ENCODE measurements at places on chromosomes 12 and 14. TPM values are rescaled to one million over a fixed set of nuclear protein-coding genes. Genes with fewer than 3 reads are reported as not detected.

DNA sequence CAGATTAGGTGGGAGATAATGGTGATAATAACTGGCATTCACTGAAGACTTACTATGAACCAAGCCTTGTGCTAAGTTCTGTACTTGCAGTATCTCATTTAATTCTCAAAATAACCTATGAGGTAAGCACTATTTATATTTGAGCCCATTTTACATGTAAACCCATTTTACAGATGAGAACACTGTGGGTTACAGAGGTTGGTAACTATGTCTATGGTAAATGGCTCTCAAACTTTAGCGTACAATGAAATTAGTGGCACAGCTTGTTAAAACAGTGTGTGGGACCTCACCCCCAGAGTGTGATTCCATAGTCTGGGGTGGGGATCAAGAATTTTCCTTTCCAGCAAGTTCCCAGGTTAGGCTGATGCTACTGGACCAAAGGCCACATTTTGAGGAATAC, 22.2 kb upstream of the JPH4 start:
- no peak for DNase-seq

SLC7A7 gene
- 5.8 TPM for total RNA-seq

ITGB7 gene
- 0.76 TPM for total RNA-seq

DNA sequence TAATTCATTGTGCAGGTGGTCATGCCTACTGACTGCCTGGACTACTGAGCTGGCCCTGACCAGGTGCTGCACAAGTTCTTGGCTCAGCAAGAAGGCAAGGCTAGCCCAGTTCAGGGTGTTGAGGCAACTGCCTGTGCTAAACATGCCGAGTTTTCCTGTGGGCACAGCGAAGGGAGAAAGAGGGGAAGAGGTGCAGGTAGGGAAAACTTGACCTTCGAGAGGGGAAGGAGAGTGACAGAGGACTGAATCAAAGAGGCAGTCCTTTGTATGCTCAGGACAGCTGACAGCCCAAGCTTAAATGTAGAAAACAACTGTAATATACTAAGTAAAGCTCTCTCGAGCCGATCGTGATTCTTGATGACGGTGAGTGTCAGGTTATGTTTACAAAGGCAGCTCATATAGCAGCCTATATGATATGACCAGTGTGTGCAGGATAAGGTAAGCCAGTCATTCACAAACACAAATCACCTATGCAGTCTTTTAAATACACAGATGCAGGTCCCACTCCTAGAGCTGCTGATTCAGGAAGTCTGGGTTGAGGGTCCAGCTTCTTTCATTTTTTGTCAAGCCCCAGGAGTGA, 2.6 kb downstream of the IRAK3 start:
- DNase-seq, result no peak

GRCh38 chr12:12070674-12071656, at the start of gene BCL2L14:
TSS of gene BCL2L14 (plus strand) at chr12:12070939. CDS start at chr12:12079306, 8,367 bp downstream.
- DNase-seq, result no peak

REP15 gene
- 8.2 TPM for total RNA-seq

DNA sequence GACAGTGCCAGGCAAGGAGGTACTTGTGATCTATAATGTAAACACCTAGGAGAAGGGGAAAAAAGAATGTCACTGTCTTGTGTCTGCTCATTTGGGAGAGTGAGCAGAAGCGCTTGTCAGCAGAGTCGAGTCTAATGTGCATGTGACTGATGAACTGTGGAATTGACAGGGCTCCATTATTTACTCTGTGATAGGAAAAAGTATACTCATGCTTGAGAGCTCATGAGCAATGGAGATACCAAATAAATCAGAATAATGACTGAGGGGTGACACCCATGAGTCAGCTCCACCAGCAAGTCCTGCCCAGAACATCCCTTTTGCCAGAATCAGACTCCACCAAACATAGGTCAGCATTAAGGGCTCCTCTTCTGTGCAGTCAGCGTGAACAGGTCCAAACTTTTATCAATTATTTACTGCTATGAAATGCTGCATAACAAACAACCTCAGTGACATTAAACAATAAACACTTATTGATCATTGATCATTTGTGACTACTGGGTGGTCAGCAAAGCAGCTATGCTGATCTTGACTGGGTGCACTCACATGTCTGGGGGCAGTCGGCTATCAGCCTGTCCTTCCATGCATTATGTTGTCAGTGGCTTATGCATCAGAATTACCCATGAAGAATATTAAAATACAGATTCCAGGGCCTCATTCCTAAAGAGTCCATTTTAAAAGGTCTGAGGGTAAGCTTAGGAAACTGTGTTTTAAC, 29.2 kb upstream of the WSCD2 start:
- DNase-seq, result no peak

SYCP3 gene
- total RNA-seq, result not detected

- DNase-seq, result no peak
Observed at GRCh38 chr12:95460105-95460504, 13.8 kb upstream of the METAP2 start.

GRCh38 chr12:78036874-78037273, 206.2 kb downstream of the NAV3 start:
- DNase-seq, result peak; percentile 32

- no peak for DNase-seq
Observed at GRCh38 chr12:67989184-67989920, at the start of gene IFNG-AS1. TSS of gene IFNG-AS1 (plus strand) at chr12:67989447.

KCNC2 gene
- not detected for total RNA-seq

GRCh38 chr14:65495196-65495595, 82.7 kb downstream of the FUT8 start:
- no peak for DNase-seq

DNA sequence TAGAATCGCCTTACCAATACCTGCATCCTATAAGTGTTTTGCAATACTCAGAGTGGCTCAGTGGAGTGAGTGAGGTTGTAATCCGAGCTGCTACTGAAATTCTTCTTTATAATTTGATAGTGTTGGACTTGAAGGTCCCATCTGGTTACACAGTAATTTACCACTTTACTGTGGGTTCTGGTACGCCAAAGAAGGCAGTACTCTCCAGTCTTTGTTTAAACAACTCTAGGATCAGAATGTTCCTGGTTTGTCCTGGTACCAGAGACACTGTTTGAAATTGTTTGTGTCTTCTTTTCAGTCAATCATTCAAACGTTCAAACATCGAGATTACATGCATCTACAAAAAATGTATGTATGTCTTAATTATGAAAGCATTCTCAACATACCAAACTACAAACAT, 51.3 kb upstream of the AMN1 start:
- no peak for DNase-seq

DNA sequence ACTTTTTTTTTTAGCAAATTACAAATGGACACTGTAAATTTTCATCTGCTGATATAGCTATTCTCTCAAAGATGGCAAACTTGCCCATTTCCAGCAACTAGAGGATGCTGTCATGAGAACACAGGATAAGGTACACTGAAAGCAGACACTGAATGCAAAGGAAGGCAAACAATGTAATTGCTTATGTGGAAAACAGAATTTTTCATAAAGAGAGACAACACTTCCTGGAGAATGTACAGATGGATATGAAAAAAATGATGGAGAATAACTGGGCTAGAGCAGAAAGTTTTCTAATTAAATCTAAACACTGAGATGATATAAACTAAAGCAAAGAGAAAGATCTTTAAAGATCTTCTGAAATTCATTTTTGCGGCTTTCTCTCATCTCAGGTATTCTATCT, 581 bp downstream of the CD69 start:
- no peak for DNase-seq

CLEC9A gene
- not detected for total RNA-seq

GRCh38 chr12:51852404-51853137, 4.1 kb upstream of the FIGNL2 start:
- DNase-seq, result no peak

DNA sequence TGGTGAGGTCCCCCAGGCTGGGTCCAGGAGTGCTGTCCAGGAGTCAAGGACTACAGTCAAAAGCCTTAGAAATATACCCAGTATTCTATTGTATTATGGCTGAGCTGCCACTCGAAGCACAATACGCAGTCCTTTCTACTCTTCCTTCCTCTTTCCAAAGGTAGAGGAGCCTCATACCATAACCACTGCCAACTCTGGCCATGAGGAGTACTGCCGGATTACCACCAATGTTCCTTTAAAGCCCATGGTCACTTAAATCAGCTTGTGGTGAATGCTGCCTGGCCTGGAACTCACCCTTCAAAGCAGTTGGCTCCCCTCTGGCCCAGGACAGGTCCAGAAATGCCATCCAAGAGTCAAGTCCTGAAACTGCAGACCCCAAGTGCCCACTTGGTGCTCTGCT, 425.4 kb downstream of the SLC16A7 start:
- no peak for DNase-seq

NTS gene
- total RNA-seq, result not detected

RNU4-1 gene
- total RNA-seq, result 1,499 TPM

GRCh38 chr14:37143475-37143874, 28.9 kb downstream of the SLC25A21 start:
- no peak for DNase-seq

BDKRB1 gene
- not detected for total RNA-seq

DNA sequence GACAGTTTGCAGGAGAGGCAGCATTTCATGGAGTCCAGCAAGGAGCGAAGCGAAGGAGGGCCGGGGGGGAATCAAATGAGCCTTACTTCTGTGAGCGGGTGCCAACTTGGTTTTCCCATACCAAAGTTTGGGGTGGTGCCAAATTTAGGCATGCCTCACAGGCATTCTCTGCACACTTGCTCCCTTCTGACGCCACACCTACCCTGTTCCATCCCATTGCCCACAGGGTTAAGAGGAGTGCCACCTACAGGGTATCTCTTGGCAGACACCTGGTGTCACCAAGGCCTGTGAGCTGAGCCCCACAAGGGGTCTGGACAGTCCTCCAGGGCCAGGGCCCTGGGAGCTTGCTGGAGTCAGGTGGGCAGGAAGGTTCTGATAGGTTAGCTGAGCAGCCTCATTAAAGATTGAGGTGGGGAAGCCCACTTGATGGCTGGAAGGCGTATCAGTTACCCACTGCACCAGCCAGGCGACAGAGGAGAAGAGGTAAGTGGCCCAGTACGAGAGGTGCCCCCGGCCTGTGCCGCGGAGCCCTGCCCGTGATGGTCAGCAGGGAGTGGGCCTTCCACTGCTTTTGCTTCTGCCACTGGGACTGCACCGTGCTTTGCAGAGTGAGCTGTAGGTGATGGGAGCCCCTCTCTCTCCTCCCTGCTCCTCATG, 45.2 kb downstream of the DEGS2 start:
- no peak for DNase-seq

BATF gene
- total RNA-seq, result 0.84 TPM

DNA sequence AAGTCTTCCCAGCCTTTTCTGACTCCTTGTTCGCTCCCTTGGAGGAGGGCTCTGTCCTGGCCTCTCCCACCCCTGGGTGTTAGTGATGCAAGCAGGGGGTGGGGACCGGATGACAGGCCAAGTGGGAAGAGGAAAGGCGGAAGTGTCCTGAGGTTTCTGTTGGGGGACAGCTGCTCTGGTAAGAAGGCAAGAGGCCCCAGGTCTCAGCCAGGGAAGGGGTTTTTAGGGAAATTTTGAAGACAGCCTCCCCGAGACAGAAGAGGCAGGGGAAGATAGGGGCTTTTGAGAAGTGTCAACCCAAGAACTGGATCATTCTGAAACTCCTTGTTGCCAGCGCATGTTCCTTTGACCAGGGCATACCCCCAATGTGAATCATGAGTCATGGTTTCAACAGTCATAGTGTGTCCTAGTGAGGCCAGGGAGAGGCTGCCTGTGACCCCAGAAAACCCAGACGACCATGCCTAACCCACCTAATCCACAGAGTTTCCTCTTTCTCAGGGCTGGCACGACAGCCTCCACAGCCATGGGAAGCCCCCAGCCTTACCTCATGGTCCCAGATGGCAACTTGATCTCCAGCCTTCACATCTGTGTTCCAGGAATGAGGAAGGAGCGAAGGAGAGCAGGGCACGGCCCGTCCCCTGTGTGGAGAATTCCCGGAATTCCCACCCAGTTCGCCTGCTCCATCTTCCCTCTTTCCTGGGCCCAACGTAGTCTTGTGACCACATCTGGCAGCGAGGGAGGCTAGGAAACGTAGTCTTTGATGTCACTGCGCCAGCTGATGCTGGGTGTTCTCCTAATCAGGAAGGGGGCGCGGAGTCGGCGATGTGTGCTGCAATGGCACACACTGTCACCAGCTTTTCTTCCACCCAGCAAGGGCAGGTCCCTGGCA, 4.9 kb upstream of the GPR132 start:
- peak; percentile 74 for DNase-seq

- DNase-seq, result no peak
Observed at GRCh38 chr12:30533558-30534265, 162.0 kb downstream of the IPO8 start.

CAPS2 gene
- 11.4 TPM for total RNA-seq

GRCh38 chr12:81416571-81416970, 338.7 kb downstream of the ACSS3 start:
- no peak for DNase-seq

SERPINA9 gene
- total RNA-seq, result not detected

DNA sequence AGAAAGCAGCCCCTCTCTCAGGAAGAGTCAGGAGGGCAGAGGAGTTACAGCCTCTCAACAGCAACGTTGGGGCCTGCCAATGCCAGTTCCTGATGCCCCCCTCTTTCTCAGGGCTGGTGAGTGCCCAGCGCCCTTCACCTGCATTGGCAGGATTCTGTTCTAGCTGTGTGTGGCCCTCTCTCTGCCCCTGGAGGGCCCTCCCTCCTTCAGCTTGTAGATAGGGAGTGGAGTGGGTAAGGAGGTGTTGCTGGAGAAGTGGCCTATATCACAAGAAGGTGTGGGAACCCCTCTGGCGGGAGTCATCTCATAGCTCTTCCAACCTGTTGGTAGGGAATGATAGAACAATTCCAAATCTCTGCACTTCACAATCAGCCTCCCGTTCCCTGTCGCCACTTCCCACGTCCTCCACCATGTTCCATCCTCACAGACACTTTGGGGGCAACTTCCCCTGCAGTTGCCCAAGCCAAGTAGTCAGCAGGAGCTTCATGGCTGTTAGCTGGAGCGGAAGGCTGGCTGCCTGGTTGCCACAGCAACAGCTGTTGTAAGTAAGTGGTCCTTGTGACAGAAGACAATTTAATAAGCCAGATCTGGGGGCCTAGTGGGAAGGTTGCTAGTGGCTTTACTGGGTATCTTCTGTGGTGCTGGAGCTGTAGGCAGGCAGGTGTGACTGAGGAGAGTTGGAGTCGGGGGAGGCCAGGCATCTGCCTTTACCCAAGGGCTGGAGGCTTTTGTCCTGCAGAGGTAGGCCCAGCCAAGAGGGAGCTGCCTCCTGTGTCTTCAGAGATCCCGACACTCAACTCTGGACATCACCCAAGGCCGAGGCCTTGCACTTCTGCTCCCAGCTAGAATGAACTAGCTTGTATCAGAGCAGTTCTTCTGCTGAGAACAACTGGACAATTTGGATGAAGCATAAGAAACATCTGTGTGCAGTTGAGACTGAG, 38.4 kb downstream of the GALNT16 start:
- no peak for DNase-seq

DNA sequence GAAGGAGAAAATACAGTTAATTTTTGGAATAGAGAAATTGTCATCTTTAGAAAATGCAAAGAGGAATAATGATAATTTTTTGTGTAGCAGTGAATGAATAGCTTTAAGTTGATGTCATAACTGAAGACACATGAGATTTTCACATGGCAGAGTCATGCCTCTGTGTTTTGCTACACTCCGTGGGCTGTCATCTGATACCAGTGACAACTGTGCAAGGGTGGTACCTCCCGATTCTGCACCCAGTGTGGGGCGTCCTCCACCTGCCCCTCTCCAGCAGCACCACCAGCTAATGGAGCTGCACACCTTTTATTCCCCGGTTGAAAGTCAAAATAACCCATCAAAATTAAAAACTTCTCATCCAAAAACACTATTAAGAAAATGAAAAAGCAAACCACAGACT, 47.2 kb downstream of the ANKRD9 start:
- no peak for DNase-seq

KRT71 gene
- not detected for total RNA-seq

- no peak for DNase-seq
Observed at GRCh38 chr12:56758728-56759262, 4.3 kb upstream of the HSD17B6 start.

GRCh38 chr14:68448252-68448902, 344.5 kb downstream of the ZFP36L1 start:
- DNase-seq, result no peak

Data from Right ventricle myocardium inferior (tissue), 1 donor.